ENCODE measurements at places on chromosomes 12 and 14.

DNA sequence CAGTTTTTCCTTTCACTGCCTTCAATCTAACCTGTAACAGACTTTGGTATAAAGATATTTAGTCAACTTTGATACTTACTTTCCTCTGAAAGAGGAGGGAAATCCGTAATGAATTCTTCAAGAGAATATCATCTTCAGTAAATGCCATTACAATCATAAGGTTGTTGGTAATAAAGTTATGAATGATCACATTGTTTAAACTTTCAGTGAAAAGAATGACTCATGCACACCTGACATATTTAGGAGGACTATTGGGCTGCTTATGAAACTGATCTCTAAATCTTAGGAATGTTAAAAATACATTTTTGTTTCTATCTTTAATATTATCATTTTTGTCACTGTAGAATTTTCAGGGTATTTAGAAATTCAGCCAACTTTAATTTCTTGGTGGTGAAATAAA lies 474.7 kb downstream of the SLC16A7 start:
- DNase-seq = no peak

DNA sequence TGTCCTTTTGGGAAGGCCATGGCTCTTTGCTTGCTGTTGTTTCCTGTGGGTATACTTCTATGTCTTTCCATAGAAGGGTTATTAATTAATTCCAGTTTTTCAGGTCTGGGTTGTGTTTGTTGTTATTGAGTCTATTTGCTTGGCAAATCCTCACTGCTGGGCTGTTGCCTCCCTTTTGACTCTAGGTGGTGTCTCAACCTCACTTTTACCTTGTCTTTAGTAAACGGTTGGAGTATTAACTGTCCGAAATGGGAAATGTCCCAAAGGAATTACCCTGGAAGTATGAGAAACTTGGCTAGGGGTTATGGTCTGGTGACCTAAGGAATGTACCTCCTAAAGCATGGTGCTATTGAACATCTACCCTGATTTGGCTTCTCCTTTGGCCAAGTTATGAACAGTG lies 16.7 kb downstream of the PRH1 start:
- DNase-seq = no peak

DNA sequence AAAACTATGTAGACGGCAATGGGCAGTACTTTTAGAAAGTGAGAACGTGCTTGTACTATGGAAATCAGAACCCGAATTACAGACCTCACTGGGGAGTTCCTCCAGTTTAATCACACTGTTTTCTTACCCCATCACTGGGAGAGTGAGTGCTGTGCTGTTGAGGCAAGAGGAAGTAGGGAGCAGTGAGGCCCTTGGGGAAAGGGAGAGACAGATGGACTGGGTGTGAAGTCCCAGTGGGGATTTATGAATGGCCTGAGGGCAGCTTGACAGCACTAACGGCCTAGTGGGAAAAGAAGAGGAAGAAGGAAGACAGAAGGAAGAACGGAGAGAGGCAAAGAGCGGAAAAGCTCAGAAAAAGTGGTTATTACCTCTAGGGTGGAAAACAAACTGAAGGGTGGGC lies 5.7 kb downstream of the MCRS1 start:
- no peak for DNase-seq

- DNase-seq = no peak
Measured at GRCh38 chr12:66739940-66740651, 61.2 kb upstream of the GRIP1 start.

DNA sequence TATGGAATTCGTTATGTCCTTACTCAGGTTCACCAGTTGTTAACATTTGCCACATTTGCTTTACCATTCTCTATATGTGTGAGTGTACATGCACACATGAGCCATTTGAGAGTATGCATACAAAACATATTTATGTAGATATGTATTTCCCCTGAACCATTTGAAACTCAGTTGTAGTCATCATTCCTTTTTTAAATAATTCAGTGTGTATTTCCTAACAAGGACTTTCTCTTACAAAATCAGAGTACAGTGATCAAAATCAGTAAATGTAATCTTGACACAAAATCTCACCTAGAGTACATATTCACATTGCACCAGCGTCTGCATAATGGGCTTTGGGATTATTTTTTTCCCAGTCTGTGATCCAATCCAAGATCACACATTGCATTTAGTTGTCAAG lies 384.9 kb downstream of the DIO2 start:
- no peak for DNase-seq
